ENCODE measurements at places on chromosomes 2 and 18. TPM values are rescaled to one million over a fixed set of nuclear protein-coding genes. Genes with fewer than 3 reads are reported as not detected.

The SPRED2 gene
- total RNA-seq, result 34.9 TPM

The HOXD12 gene
- total RNA-seq, result not detected

The PLCL1 gene
- not detected for total RNA-seq

The CYS1 gene
- 1.2 TPM for total RNA-seq

The SAG gene
- not detected for total RNA-seq

The ALK gene
- not detected for total RNA-seq

The PCARE gene
- not detected for total RNA-seq

The C2orf81 gene
- total RNA-seq, result 2.2 TPM

The EVX2 gene
- total RNA-seq, result not detected

Measured in A549 treated with ZK216348 at 1 μM for 4 hours (cell line).